ENCODE measurements at places on chromosomes 7 and 10.

- no peak for DNase-seq
These were observed 90.4 kb downstream of the C10orf105 start for GRCh38 chr10:71629131-71629530.

DNA sequence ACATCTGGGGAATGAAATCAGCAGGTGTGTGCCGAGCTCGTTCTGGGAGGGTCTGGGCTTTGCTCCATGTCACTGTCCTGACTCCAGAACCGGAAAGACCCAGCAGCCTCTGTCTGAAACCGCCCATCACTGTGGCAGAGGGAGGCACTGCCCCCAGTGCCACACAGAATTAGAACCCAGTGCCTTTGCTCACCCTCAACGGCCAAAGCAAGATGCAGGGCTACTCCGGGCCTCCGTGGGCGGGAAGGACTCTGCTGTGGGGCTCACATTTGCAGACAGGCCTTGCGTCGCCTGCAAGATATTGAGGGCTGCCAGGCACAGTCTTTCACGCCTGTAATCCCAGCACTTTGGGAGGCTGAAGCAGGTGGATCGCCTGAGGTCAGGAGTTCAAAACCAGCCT, 219.2 kb upstream of the PPP2R2D start:
- DNase-seq, result no peak

- DNase-seq, result no peak
These were observed 173.9 kb downstream of the WNT2 start for GRCh38 chr7:117148971-117149370.

DNA sequence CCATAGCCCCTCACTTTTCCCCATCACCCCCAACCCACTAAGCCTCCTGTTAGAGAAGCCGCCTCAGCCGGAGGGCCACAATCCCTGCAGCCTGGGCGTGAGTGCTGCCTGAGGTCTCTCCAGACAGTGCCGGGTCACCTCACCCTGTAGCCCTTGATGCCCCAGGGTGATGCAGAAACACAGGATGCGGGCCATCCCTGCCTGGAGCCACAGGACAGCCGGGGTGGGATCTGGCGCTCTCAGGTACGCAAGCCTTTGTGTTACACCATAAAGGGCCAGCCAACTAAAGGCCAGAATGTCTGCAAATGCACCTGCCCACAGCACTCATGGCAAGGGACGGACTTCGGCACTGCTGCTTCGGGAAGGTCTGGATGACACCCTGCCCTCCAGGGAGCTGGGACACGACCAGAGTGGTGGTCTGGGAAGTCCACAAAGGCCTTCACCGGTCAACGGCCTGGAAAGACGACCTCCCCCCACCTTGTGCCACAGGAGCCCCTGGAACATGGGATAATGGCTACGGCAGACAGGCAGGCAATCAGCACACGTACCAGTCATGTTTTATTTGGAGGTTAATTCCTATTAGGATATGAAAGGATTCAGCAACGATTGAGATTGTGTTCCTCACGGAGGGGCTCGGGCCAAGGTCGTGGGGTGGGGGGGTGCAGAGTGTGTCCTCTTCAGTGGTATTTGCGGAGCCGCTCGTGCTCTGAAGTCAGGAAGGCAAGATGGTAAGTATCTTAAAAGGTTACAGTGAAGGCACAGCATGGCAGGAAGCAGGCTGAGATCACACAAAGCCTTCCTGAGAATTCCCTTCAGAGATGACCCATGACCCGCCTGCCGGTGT, 8.1 kb downstream of the ATP5MF start:
- no peak for DNase-seq

DNA sequence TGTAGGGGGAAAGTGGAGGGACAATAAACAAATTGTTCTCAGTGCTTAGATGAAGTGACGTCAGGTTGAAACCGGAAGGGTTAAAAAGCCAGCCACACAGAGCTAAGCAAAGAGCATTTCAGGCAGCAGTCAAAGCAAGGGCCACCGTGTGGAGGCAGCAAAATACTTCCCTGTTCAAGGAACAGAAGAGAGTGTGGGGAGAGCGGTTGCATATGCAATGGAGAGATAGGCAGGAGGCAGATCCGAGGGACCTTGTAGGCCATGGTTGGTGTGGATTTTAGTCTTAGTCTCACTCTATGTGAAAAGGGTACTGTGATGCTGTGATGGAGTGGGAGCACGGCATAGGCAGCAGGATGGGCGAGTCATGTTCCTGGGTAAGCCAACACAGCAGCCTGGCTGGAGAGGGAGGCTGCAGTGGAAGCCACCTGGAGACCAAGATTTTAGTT, 3.8 kb upstream of the STN1 start:
- peak; percentile 49 for DNase-seq

DNA sequence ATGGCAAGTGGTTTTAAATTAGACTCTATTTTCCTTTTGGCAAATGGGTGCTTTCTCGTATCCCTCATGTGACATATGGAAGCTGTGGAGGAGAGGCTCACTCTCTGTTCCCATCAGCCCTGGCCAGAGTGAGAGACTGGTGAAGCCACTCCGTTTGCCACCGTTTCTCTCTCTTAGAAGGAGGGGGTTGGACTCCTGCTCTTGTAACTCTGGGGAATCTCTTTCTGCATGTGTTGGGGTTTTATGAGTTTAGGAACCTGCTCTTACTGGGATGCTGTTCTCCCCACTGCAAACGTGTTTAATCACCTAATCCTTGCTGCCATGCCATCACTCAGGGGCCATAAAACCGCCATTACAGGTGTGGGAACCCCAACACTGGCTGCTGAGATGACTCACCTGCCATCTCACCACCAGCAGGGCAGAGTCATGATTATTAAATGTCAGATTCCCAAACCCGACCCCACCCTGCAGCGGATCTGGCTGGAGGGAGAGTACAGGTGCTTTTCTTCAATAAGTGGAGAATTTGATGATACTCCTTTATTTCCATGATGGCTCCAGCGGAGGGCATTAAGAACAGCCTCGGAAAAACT, 103.2 kb downstream of the ADCY1 start:
- DNase-seq, result no peak

GRCh38 chr10:32337350-32337749, 9.6 kb downstream of the EPC1 start:
- DNase-seq, result no peak

Data from stimulated activated CD8-positive, alpha-beta memory T cell treated with anti-CD3 and anti-CD28 coated beads, Interleukin-4, amount 100 ng/mL, for 48 hours (primary cell).